Activated CD8-positive, alpha-beta memory T cell treated with anti-CD3 and anti-CD28 coated beads for 4 hours (primary cell): ENCODE measurements at places on chromosomes 12 and 14.

DNA sequence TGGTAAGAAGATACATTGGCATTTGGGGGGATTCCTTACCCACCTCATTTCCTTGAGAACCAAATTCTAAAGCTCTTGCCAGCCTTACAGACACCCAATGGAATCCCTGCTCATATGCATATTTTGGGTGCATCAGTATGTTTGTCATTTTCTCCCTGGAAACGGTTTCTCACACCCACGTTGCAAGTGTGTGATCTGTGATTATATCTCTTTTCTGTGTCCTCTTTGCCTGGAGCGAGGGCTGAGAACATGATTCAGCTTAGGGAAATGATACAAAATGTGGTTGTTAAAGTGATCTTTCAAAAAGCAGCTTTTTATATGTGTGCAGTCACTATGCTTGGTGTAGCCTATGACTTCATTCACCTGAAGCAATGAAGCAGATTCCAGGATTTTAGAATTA is 52.0 kb downstream of the KCNMB4 start:
- no peak for DNase-seq

DNA sequence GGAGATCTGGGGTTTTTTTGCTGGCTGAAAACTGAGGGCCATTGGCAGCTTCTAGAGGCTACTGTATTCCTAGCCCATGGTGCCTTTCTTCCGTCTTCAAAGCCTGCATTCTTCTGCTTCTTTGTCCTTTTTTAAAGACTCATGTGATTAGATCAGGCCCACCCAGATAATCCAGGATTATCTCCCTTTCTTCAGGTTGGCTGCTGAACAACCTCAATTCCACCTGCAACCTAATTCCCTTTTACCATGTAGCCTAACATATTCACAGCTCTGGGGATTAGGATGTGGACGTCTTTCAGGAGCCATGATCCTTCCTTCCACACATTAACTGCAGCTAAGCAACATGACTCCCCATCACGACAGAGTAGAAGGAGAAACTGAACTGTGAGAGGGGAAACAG is 985.5 kb downstream of the DIO2 start:
- no peak for DNase-seq

- DNase-seq = no peak
Measured at GRCh38 chr12:2008677-2009076, 4.4 kb upstream of the DCP1B start.

DNA sequence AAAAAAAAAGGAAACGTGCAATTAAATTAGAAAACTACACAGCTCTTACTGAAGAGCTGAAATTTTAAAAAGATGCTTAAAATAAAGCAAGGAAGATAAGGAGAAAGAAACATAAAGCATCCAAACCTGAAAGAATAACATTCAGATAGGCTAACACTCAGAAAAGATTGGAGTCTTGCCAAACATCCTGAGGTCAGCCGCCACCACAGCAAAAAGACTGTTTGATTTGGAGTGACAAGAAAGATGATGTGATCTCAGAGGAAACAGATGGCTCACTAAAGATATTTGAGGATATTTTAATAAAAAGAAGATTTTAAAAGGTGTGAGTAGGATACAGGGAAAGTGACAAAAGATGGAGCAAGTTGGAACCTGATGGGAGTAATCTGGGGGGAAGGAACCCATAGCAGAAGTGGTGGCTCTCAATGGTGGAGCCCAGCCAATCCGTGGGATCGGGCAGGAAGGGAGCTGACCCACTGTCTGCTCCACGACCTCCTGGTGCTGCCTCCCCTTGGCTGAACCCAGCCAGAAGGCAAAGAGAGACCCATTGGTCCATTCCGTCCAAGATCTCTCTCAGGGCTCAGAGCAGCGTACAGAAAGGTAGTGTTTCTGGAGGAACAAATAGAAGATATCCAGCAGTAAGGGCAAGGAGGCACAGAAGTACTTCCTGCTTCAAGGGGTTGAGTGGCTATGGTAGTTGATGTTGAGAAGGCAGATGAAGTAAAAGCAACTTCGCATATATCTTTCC is 469.6 kb downstream of the RGS6 start:
- no peak for DNase-seq

DNA sequence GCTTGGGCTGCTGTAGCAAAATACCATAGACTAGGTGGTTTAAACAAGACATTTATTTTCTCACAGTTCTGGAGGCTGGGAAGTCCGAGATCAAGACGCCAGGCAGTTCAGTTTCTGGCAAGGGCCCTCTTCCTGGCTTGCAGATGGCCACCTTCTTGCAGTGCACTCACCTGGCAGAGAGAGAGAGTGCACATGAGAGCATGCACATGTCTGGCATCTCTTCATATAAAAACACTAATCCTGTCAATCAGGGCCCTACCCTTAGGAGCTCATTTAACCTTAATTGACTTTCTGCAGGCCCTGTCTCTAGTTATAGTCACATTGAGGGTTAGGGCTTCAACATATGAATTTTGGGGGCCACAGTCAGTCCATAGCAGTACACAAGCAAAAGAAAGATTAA is 12.4 kb upstream of the EVL start:
- no peak for DNase-seq

DNA sequence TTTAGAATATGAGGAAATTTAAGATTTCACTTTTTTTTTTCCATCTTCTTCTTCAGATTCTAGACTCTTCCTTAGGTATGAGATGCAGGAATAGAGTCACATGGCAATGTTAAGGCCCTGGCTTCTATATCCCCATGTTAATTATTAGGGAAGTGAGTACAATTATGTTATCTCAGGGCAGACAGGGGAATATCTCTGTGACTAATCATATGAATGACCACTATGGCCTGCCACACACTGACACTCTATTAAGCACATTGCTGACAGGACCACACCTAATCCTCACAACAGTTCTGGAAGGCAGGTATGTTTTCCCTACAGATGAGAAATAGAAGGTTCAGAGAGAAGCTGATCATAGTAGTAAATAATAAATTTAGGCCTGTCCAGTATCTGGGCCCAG is 69.4 kb upstream of the PTPRQ start:
- no peak for DNase-seq

DNA sequence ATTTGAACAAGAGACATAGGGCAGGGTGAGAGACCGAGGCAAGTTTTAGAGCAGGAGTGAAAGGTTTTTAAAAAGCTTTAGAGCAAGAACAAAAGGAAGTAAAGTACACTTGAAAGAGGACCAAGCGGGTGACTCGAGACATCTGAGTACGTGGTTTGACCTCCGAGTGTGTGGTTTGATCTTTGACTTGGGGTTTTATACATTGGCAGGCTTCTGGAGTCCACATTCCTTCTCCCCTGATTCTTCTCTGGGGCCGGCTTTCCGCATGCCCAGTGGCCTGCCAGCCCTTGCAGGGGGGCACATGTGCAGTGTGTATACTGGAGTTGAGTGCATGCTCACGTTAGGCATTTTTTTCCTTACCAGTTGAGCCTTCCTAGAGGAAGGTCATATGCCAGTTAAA is 96.3 kb downstream of the SLC15A4 start:
- no peak for DNase-seq

DNA sequence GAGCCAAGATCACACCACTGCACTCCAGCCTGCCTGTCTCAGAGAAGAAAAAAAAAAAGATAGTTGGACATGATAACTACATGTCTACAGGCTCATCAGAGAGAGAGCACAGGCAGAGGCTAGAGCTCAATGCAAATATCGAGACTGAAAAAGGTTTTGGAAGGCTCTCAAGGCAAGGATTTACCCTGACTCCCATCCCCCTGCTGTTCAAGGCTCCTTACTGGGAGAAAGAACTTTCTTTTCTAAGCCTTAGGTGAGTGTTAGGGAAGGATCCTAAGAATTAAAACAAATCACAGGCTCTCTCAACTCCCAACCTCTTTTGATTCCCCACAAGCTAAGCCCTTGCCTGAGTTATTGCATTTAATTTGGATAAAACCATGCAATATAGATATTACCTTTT is 525.1 kb downstream of the DIO2 start:
- no peak for DNase-seq

DNA sequence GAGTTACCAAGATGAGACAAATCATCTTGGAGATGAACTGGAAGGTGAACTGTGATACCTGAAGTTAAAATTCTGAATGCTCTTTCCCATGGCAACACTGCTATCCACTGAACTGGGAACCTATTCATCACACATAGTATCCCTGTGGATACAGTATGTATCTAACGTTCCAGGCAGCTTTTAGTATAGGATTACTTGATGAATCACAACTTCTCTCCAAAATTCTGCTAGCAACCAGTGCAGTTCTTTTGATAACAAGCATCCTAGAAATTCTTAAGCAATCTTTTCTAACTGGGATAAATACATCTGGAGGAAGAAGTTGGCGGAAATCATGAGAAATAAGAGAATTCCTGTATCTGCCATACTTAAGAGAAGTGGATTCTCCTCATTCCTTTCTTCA is 66.4 kb downstream of the PAWR start:
- DNase-seq = no peak

GRCh38 chr12:16112612-16113560 is 164.6 kb downstream of the SLC15A5 start:
- no peak for DNase-seq

DNA sequence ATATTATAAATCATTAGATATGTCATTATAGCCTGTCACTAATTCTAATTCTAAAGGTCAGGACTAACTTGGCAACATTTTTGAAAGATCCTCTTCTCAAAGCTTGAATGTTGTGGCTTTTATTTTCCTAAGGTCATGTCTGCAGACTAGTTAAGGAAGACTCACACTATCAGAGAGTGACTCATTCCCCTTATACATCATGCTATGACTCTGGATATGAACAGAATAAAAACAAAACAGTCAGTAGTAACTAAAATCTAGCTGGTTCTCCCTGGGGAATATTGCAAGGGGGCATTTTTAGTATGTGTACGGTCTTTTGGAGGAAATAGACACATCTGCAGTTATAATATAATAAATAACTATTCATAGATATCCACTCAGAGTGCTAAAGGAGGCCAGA is 170.6 kb downstream of the SLC2A13 start:
- no peak for DNase-seq

GRCh38 chr12:9869307-9870161 is at the start of gene CLEC2B:
Gene CLEC2B (minus strand): TSS chr12:9869354.
- no peak for DNase-seq

DNA sequence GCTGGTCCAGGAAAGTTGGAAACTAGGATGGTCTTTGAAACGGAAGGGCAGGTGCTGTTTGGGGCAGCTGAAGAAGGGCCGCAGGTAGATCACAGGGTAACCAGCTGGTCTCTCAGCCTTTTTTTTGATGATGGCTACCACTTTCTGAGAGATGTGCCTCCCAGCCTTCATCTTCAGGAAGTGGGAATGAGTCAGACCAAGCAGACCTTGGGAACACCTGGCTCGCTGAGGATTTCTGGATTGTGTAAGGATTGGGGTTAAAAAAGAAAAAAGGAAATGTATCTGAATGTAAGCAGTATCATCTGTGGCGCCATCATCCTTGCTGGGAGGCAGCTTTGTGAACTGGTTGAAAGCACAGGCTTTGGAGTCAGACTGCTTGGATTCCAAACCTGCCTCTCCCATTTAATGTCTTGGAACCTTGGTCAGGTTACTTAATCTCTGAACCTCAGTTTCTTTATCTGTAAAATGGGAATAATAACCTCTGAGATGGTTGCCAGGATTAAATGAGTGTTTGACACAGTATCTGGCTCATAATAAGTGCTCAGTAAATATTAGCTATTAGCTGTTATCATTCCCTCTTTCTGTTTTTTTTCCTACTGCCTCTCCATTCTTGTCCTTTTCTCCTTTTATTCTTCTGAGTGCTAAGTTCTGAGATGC is 1.7 kb downstream of the PRPF40B start:
- no peak for DNase-seq

- DNase-seq = no peak
Measured at GRCh38 chr12:111842556-111843396, 748 bp downstream of the MAPKAPK5 start.

- DNase-seq = no peak
Measured at GRCh38 chr12:120331390-120331789, 3.8 kb upstream of the PLA2G1B start.

GRCh38 chr12:60262378-60262777 is 666.5 kb downstream of the SLC16A7 start:
- DNase-seq = no peak

GRCh38 chr12:58596381-58596780 is 323.9 kb downstream of the LRIG3 start:
- DNase-seq = no peak

DNA sequence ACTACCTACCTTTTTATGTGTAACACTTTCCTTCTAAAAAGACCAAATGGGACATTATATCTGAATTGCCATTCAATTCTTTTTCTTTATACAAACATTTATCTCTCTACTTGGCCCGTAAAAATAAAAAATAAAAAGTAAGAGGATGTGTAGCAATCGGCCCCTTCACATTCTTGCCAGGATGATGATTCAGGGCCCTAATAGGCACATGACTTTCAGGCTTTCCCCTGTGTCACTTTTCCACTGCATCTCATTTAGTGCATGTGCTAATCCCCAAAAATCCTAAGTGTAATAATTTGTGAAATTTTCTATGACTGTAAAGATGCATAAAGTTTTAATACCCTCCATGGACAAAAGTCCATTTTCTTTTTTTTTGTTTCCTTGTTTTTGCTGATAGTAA is 23.0 kb upstream of the ATP2B1 start:
- no peak for DNase-seq

DNA sequence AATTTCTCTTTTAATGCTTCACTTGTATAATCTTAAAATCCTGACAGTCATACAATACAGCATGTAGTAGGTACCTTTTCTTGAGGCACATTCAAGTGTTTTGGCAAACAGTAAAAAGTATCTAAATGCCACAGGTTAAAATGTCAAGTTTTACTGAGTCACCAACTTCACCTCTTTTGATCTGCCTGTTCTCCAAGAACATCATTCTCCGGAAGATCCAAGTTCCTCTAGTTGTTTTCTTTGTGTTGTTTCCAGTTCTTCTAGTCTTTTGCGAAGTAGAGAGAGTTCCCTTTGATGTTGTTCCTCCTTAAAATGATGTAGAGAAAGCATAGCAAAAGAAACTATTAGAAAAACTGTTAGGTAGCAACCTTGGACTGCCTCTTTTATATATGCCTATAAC is 151.1 kb downstream of the CEP83 start:
- DNase-seq = no peak

GRCh38 chr12:86931714-86932113 is 675.5 kb upstream of the MGAT4C start:
- DNase-seq = no peak

DNA sequence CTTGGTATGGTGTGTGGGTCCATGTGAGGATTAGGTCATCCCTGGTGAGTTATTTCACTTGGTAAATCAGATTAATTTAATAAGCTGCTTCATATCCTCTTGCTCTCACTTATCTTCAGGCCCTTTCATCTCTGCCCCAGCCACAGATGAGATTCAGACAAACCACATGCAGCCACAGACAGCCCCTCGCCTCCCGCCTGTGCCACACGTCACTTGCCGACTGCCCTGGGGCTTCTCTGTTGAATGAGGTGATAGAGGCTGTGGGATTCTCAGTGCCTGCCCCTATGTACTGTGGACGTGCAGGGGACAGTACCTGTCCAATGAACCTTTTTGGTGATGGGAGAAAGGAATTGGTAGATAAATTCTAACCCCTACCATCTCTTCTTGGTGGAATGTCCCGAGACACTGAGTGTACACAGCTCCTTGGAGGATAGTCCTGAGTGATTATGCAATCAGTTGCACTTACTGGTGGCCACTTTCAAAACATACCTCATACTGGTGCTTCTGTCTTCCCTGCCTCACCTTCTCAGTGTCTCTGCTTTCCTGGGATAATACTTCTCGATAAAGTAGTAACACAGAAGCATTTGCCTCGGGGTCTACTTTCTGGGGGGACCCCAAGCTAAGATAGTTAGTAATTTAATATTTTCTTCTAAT is 248.7 kb downstream of the TTC6 start:
- no peak for DNase-seq

- DNase-seq = no peak
Measured at GRCh38 chr12:46788072-46788887, 37.5 kb downstream of the SLC38A4 start.

- no peak for DNase-seq
Measured at GRCh38 chr12:132640936-132641335, 22.4 kb downstream of the P2RX2 start.
